C1 segment of cervical spinal cord (tissue), 14 donors: ENCODE measurements at places on chromosomes 2 and 18.

DNA sequence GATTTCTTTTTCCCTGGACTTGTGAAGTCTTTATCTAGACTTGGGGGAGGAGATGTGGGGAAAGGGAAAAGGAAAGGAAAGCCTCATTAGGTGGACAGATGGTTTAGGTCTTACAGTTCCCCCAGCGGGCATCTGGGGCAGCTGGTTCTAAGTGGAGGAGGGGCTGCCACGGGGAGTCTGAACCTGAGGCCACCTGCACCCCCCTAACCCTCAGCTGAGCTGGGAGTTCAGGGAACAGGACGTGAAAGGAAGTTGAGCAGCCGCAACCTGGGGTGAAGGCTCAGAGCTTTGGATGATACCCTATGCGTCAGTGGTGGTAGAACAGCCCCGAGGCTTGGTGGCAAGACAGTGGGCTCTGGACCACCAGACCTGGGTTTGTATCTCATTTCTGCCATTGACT is 26.8 kb downstream of the ITM2C start:
- DNase-seq: no peak

- DNase-seq: no peak
Observed at GRCh38 chr2:239008677-239009588, 161.0 kb downstream of the TWIST2 start.

DNA sequence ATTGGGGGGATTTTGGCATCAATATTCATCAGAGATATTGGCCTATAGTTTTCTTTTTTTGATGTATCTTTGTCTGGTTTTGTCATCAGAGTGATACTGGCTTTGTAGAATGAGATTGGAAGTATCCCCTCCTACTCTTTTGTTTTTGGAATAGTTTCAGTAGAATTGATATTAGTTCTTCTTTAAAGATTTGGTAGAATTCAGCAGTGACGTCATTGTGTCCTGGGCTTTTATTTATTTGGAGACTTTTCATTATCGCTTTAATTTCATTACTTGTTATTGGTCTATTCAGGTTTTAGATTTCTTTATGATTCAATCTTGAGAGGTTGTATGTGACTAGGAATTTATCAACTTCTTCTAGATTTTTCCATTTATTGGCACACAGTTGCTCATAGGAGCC is 825.5 kb upstream of the NXPH2 start:
- no peak for DNase-seq

GRCh38 chr2:101516823-101517690 is 42.1 kb upstream of the RFX8 start:
- DNase-seq: no peak

DNA sequence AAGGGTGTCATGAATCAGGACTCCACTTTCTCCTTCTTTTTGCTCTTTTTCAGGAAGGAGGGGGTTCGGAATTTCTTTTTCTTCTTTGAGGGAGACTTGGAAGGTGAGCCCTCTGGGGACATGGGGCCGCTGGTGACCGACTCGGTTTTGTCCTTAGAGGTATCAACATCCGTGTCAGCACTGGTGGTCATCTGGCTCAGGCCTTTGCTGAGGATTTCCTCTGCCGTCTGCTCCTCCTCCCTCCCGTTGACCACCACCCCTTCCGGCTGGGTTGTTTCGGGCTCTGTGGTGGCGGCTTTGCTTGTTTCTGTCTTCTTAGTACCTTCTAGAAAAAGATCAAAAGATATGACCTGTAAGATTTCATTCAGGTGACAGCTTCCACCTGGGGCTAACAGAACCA is 104.6 kb downstream of the ADD2 start:
- DNase-seq: no peak

DNA sequence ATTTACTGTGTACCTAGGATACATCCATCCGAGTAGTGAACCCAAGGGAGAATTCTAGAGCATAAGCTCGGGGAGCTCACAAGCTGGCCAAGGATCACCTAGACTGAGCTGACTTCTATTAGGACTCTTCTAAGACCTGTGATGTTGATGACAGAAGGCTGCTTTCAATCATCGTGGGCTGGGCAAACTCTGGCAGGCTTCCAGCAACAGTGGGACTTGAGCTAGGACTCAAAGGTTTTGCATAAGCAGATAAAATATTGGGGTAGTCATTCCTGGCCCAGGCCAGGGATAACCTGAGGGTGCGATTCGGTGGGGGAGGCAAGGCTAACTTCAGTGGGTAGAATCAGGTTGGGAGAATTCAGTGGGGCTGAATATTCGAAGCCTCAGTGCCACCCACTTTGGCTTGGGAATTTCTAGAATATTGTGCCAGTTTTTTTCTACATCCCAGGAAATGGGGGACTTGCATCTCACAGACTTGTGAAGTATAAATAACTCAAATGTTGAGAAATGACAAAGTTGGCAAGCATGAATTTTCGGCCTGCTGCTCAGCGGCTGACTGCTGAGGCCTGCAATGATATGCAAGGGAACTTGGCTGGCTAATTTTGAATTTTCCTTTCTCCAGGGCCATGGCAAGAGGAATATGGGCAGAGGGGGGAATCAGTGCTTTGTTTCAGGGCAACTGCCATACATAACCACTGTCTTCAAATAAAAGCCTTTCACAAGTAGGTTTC is 274.3 kb downstream of the PRKCE start:
- DNase-seq: no peak

GRCh38 chr18:29712785-29713184 is 1329.8 kb downstream of the DSC3 start:
- DNase-seq: no peak

DNA sequence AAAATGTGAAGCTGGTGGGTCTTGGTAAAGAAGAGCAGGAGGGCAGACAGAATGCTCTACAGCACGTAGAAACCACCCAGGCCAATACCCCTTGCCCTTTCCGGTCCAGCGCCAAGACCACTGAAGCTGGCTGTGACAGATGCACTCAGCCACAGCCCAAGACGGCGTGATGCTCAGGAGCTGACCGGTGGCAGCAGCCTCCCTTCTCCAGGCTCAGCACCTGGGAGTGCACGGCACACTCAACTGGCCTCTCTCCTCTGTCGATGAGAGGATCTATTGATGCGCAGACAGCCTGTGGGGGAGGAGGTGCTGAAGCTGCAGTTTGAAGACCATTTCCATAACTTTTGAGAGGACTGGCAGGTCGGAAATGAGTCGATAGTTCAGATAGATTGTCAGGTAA is 141.0 kb upstream of the MYT1L start:
- no peak for DNase-seq

- no peak for DNase-seq
Observed at GRCh38 chr2:55556809-55557208, 37.3 kb downstream of the CFAP36 start.

DNA sequence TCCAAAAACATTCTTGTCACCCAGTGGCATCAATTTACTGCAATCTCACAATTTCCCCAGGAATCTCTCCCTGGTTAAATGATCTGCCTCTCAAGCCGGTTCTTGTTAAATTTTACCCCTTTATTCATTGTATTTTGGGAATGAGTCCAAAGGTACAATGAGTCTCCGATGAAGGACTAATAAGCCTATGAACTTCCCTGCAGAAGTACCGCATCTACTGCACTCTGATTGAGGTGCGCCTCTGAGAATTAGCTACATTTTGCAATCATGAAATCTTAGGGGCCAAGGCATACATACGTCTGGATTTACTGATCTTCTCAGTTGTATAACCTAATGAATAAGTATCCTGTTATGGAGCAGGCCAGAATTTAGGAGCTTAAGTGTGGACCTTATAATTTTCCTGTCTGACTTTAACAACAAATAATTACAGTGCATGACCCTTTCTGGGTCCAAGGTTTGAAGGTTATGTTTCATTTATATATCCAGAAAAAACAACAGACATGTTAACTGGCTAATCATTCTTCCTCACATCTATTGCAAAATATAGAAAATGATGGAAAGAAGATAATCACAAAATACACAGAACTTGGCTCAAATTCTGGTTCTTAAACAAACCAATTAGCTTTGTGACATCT is 261.8 kb upstream of the NRXN1 start:
- no peak for DNase-seq

GRCh38 chr2:241037498-241037897 is 39.1 kb downstream of the SNED1 start:
- DNase-seq: no peak

GRCh38 chr18:30406728-30407127 is 635.8 kb downstream of the DSC3 start:
- DNase-seq: no peak

DNA sequence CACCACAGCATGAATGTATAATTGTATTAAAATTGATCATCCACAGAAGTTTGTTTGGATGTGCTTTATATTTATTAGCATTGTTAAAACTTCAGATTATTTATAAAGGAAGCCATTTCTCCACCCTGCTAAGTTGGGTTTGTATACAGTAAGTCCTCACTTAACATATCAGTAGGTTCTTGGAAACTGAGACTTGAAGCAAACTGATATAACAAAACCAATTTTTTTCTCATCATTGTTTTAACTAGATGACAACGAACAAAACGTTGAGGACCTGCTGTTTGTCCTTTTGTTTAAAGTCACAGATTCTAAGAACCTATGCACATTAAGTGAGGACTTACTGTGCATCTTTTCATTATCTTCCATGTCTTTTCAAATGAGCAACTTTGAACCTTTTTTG is 17.1 kb downstream of the C2orf69 start:
- DNase-seq: no peak

DNA sequence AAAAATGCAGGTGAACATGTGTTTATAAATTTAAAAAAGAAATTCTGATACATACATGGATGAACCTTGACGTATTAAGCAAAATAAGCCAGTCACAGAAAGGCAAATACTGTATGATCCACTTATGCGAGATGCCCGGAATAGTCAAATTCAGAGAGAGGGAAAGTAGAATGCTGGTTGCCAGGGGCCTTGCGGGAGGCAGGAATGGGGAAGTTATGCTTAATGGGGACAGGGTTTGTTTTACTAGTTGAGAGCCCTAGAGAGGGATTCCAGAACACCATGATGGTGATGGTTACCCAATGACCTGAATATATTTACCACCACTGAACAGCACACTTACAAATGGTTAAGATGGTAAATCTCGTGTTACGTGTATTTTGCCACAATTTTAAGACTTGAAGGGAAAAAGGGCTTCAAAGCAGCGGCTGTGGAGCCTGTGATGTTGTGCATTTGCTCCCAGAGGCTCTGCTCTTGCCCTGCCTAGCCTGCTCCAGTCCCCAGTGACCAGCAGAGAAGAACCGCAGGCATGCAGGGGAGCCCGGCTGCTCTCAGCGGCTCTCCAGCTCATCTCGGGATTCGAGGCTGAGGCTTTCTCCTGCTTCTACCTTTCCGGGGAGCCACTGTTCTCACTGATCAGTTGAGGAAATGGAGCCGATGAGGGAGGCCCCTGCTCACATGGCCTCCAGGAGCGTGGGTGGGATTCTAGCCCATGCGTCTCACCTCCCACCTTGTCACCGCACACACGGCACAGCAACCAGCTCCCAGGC is 51.7 kb upstream of the TFCP2L1 start:
- DNase-seq: no peak

DNA sequence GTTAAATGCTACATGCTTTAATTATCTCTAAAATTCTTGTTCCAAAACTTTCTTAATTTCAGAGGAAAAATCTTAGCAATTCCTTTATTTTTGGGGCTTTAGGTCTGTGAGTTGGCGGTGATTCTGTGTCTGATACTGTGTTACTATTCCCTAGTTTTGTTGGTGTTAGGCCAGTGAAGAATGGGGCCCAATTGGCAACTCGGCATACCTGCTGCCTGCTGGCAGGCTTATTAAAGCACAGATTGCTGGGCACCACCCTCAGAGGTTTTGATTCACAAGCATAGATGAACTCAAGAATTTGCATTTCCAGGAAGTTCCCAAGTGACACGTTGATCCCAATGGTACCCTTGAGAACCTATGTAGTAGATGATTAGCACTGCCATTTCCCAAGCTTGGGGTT is 101.6 kb downstream of the OSBPL6 start:
- no peak for DNase-seq

- DNase-seq: no peak
Observed at GRCh38 chr2:237207646-237208045, 122.0 kb downstream of the COPS8 start.

DNA sequence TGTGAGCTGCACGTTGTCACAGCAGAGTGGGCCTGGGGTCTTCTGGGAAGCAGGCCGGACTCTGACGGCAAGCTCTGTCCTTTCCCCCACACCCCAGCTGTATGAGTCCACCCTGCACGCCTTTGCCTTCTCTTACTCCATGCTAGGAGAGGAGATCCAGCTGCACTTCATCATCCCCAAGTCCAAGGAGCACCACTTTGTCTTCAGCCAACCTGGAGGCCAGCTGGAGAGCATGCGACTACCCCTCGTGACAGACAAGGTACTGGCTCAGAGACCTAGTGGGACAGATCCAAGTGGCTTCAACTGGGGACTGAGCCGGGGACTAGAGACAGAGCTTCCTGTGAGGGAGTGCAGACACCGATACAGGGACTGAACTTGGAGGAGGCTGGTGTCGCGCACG is 40.1 kb downstream of the NTSR2 start:
- DNase-seq: no peak

- DNase-seq: no peak
Observed at GRCh38 chr2:9288681-9289338, 82.2 kb downstream of the ASAP2 start.

GRCh38 chr18:22556222-22557167 is 138.8 kb upstream of the CTAGE1 start:
- no peak for DNase-seq

GRCh38 chr2:224846161-224846560 is 130.0 kb upstream of the CCDC195 start:
- no peak for DNase-seq

- DNase-seq: no peak
Observed at GRCh38 chr2:191574232-191574631, 103.7 kb upstream of the NABP1 start.

- no peak for DNase-seq
Observed at GRCh38 chr2:95262896-95263542, 11.2 kb upstream of the PROM2 start.

DNA sequence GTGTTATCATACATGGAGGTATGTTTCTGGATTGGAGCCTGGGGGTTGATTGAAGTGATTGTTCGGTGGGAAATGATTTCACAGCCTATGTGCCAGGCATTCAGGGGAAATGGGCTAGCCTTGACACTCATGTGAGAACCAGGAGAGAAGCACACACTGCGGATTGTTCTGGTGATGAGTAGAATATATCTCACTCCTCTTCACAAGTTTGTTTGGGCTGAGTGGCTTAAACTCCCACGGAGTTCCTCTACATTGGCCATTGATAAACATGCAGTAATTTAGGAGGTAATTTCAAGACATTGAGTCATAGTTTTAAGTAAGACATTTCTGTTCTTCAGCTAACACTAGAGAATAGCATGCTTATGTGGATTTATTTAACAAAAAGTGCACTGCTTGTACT is 498.9 kb upstream of the NETO1 start:
- DNase-seq: no peak

DNA sequence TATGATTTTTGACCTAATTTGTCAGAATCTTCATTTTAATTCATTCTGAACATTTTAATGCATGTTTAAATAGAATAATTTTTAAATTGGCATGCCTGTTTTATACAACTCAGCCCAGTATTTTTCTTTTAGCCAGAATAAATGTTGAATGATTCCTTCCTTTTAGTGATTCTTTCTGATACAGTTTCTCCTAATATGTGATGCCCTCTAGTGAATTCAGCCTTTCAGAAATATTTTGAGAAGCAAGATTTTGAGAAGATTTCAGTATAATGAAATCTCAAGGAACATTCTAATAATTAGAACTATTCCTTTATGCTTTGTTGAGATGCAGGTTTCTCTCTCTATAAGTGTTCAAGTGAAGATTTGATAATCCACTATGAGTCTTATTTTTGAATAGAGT is 28.5 kb downstream of the LCLAT1 start:
- no peak for DNase-seq

- no peak for DNase-seq
Observed at GRCh38 chr2:187461294-187462261, 13.5 kb upstream of the CALCRL start.

GRCh38 chr18:65788373-65788772 is 37.6 kb downstream of the CDH7 start:
- no peak for DNase-seq

GRCh38 chr2:149058936-149059335 is 20.4 kb downstream of the LYPD6B start:
- no peak for DNase-seq
